ENCODE measurements at places on chromosomes 5 and 9.

DNA sequence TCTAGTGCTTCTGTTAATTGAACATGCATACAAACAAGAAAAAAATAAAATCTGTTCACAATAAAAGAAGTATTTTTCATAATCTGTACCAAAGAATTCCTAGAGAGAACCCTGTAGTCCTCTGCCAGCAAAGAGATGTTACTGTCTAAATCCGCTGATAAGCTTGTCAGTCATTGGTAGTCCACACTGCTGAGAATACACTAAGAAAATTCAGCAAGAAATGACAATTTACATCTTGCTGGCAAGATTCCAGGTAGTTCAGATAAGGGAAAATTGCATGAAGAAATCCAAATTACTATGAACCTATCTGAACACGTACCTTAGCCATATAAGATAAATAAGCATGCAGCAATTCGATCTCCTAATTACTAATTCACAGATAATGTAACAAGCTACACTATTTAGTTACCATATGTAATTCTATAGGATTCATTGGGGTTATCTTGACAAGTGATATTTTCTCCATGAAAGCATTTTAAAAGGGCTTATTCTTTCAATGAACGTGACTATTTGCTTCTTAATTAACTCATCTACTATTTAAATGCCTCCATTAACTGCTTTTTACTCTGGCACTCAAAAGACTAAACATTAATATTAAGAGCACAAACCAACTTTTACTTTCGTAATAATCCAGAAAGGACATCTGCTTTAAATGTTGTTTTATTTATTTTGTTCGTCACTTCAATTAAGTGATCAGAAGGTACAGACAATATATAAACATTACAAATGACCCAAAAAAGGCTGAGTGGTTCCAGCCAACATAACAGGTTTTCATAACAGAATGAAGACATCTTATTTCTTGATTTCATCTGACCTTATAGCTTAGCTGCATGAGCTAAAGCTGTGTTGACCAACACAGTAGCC, 9.7 kb downstream of the MPDZ start:
- peak; percentile 23 for DNase-seq

DNA sequence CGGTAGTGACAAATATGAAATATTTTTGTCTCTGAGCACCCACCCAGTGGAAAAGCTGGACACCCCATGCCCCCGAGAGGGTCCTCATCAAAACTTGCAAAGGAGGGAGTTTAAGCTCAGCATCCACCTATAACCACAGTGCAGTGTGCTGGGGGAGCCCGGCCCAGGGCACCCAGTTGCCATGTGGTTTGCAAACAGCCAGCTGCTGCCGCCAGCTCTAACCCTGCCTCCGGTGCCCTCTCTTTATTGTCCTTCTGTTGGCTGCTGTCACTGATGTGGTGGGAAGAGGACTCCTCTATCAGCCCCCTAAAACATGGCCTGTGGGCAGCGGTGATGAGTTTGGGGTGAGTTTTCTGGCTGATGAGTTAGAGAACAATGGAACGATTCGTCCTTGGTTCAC, 160.9 kb upstream of the MVB12B start:
- DNase-seq = no peak

DNA sequence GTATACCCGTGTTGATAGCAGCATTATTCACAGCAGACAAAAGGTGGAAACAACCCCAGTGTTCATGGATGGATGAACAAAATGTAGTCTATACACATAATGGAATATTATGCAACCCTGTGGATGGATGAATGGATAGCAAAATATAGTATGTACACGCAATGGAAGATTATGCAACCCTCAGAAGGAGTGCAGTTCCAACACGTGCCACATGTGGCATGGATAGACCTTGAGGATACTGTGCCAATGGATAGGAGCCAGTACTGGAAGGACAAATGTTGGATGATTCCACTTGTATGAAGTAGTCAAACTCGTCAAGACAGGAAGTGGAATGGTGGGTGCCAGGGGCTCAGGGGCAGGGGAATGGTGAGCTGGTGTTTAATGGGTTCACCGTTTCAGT, 44.9 kb downstream of the PLEKHG4B start:
- no peak for DNase-seq

- DNase-seq = no peak
These were observed 16.2 kb upstream of the NDUFB6 start for GRCh38 chr9:32589083-32589723.

DNA sequence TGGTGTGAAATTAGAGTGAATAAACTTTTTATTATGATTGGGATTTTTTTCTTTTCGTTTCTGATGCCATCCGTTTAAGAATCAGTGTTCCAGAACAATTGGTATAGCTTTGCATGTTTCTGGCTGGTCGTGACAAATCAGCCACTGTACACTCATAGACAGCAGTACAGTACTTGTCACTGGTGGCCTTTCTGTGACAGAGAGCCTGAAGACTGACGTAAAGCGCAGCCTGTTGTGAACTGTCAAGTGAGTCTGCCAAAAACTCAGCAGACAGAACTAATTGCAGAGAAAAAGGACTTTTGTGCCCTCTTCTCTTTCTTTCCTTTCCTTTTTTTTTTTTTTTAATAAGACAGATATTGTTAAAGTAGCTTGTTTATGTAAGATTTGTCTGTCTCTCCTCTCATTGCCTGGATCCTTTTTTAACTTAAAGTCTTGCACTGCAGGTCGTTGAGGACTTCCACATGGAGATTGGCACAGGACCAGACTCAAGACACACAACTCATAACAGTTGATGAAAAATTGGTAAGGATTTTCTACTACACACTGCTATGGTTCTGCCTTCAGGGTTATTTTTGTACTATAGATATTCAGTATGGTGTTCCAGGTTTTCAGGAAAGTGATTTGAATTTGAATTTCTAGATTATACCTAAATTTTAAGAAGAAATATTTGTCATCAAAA, 42.7 kb downstream of the NDUFS4 start:
- no peak for DNase-seq

DNA sequence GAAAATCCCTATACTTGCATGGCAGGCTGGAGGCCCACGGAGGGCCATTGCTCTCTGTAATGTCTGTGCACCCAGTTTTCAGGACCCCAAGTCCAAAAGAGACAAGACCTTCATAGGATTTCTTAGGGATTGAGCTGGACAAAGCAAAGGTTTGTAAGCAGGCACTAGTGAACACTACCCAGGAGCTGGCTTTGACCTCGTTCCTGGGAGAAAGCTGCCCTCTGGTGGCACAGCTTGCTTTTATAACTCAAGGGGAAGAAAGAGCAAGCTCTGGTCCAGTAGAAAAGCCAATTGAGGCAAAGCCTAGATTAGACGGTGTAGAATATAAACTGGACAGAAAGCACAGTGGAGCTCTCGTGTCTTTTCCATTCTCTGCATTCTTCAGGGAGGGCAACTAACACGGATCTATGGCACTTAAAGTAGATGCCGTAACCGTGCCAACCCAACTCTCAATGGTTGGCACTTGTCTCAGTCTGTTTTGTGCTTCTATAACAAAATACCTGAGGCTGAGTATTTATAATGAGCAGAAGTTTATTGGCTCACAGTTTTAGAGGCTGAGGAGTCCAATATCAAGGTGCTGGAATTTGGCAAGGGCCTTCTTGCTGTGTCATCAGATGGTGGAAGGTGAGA, 7.9 kb downstream of the GABRP start:
- peak; percentile 43 for DNase-seq

DNA sequence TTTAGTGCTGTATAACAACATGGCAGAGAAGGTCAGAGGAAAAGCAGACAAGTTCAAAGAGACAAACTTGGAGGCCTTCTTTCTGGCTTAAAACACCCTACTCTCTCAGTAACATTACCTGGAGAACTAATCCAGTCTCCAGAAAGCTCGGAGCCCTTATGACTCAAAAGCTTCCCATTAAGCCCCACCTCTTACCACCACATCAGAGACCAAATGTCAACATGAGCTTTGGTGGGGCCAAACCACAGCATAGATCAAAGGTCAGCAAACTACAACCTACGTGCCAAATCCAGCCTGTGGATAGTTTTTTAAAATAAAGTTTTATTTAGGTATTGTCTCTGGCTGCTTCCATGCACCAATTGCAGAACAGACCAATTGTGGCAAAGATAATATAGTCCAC, 589.9 kb downstream of the DNAH5 start:
- DNase-seq = no peak

- no peak for DNase-seq
These were observed 7.1 kb upstream of the ENTREP1 start for GRCh38 chr9:69317894-69318293.

- DNase-seq = no peak
These were observed 194.7 kb downstream of the CACNA1B start for GRCh38 chr9:138072161-138072842.

- DNase-seq = no peak
These were observed 133.9 kb upstream of the MTAP start for GRCh38 chr9:21668516-21668915.

DNA sequence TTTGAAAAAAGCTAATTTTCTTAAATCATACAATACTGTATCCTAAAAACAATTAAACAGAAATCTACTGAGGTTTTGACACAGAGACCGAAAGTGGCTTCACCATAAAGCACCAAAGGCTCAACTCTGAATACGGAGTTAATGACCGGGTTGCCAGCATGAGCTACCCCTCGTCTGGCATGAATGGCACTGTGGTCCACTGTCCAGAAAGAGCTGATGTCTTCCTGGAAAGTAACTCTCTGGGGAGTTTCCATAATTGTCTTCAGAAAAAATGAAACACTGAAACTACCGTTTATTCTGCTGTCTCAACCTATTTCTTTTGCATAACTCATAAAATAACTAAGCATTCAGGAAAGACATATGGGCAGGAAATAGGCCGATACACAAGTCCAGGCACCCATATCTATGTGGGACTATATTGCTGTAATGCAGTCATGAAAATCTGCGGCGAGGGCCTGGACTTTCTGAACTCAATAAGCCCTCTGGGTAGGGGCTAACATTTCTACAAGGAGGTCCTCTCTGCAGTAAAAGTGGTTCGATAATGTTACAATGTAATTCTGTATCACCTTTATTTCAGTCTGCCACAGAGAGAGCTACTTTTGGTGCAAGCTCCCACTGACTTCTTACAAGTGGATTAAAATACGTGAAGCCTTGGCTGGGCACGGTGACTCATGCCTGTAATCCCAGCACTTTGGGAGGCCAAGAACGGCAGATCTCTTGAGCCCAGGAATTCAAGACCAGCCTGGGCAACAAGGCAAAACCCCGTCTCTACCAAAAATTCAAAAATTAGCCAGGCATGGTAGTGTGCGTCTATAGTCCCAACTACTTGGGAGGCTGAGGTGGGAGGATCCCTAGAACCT, 52.4 kb downstream of the ANKH start:
- DNase-seq = no peak

DNA sequence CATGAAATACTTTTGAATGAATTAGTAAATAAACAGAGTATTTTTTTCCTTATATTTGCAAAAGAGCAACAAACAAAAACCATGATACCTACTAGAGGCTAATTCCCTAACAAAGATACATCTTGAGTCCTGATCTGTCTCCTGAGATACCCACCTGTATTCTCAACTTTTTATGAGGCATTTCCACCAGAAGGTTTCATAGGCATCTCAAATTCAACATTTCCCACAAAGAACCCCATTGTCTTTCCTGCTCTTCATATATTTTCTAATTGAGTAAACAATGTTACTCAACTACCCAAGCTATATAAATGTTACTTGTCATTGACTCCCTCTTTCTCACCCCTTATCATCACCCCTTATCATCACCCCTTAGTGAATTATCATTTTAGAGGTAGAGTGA, 119.4 kb upstream of the RAI14 start:
- DNase-seq = no peak

DNA sequence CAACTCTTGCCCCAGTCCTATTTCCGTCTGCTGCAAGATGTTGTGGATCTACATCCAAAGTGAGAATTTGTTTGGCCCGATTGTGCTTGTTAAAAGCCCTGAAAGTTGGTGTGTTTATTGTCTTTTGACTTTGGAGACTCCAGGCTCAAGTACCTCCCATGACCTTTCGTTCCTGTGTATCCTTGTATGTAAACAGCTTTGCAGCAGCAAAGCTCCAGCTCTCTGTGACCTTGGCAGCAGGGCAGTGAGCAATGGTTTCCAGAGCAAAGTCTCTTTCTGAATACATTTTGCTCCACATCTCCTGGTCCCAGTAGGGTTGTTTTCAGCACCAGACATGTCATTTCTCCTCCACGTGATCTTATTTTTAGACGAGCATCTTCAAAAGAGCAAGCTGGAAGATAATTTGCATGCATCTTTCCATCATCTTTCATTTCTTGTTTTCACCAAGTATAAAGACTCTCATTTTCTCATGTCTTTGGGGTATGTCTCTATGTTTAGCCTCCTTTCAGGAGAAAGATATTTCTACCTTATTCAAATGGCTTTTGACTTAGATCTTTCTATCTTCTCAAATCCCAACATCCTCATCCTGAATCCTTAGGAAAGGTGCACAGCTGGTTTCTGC, 68.1 kb upstream of the ERCC6L2 start:
- DNase-seq = no peak

- DNase-seq = no peak
These were observed 5.7 kb downstream of the MEGF10 start for GRCh38 chr5:127296321-127296720.

GRCh38 chr5:137335493-137335892, 163.6 kb downstream of the SPOCK1 start:
- peak; percentile 12 for DNase-seq

DNA sequence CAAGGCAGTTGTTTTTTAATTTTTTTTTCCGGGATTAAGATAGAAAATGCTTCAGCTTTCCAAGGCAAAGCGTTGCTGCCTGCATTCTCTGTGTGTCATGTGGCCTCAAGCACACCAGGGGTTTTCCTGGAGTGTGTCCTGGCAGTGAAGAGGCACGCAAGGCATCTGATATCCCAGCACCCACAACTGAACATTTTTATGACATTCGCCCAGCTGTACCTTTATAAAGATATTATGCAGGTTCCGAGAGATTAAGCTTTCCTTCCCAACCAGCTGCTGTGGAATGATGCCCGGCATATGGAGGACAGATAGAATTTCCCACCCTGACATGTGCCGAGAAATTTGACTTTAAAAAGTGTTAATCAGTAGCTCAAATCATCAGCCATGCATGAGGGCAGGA, 205.6 kb downstream of the GADD45G start:
- DNase-seq = no peak

GRCh38 chr5:176731506-176732160, 78.7 kb upstream of the UNC5A start:
- no peak for DNase-seq

DNA sequence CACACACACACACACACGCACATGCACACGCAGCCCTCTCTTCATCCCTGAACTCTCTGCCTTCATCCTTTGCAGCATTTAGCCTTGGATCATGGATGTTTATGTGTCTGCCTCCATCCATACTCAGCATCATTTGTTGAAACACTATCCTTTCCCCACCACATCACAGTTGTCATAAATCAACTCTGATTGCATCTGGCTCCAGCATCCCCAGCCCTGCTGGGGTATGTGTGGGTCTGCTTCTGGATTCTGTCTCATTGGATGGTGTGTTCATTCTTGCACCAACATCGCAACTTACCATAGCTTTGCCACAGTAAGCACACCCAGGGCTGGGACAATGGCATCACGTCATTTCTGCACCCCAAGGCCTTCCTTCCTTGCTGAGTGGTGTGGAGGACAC, 175.4 kb downstream of the RGS3 start:
- no peak for DNase-seq

GRCh38 chr5:17737092-17737491, 102.8 kb downstream of the TAF11L14 start:
- no peak for DNase-seq

GRCh38 chr5:88092358-88092757, 176.3 kb downstream of the TMEM161B start:
- DNase-seq = no peak

Measured in DMS79 treated with DMSO at 0.1 percent for 48 hours (cell line).